ENCODE measurements at places on chromosomes 2 and 18.

DNA sequence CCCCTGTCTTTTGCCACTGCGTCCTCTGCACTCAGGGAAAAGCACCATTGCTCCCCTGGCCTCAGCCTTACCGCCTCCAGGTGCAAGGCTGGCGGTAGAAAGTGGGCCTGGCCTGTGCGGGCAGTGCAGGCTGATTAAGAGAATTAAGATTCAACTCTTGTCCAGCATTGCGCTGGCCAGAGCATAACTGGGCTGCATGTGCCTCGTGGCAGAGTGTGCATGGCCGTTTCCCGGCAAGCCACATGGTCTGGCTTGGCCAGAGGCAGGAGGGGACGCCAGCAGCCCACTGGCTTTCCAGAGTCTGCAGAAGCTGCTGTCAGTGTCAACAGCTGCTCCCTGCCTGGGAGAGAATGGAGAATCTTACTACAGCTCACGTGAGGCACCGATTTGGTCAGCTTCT lies 12.3 kb downstream of the NTSR2 start:
- DNase-seq, result no peak

DNA sequence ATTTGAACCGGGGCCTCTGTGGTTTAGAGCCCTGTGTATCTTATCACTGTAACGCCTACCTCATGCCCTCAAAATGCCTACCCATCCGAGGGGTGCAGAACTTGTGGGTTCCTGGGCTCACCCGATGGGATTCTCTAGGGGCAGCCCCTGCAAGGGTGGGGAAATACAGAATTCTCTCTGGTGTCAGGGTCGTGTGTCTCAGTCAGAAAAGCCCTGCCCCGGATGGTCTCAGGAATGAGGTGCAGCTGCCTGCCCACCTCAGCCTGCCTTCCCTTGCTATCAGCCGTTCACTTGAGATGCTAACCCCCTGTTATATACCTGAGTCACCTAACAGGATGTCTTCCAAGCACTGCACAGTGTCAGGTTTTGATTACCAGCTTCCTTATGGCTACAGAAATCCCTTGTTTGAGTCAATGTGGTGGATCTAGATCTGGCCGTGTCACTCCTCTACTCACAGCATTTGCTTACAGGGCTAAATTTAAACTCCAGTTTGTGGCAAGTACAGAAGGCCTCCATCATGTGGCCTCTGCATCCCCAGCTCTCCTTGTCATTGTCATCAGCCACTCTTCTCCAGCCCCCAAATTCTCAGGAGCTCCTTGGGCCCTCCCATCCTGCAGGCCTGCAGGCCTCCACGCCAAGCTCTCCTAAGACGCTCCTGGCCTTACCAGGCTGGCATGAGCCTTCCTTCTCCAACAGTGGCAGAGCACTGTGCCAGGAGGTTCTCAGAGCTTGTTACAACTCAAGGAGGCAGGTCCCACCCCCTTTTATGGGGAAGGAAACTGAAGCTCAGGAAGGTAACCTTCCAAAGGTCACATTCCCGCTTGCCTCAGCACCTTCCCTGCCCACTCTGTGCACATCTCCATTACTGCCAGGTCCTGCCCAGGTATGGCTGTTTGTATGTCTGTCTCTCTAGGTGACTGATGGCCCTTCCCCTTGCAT lies 14.3 kb upstream of the MAP3K2 start:
- no peak for DNase-seq

DNA sequence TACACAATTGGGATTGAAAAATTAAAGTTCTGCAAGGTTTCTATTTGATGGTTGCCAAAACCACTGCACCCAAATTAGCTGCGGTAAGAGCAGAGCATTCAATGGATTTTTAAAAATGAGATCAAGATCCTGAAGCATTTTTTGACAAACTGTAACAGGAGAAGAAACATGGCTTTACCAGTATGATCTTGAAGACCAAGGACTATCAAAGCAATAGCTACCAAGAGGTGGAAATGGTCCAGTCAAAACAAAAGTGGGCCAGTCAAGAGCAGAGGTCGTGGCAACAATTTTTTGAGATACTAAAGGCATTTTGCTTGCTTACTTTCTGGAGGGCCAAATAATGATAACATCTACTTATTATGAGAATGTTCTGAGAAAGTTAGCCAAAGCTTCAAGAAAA lies 186.8 kb downstream of the RDH14 start:
- DNase-seq, result no peak

- no peak for DNase-seq
Observed at GRCh38 chr2:231622963-231623362, 30.3 kb downstream of the TEX44 start.

GRCh38 chr2:54949431-54949830 lies 100.8 kb downstream of the RTN4 start:
- no peak for DNase-seq

DNA sequence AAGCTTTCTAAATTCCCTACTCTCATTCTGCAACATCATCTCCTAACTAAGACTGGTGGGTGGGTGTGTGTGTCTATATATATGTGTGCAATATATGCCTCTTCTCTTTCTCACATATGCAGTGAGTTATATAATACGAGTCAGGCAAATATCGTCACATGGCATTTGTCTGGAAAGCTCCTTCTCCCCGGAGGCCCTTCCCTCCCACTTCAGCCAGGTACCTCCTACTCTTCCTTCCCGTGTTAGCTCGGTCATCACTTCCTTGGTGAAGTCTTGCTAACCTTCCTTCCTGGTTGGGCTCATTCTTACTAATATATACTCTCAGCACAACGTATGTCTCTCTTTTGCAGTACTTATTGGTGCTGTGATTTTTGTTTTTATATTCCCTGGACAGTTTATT lies 66.4 kb upstream of the NCK2 start:
- DNase-seq, result no peak

GRCh38 chr18:79515331-79515730 lies 119.6 kb downstream of the NFATC1 start:
- DNase-seq, result peak; percentile 25

- no peak for DNase-seq
Observed at GRCh38 chr2:49053156-49053555, 101.2 kb downstream of the FSHR start.

GRCh38 chr2:65357959-65358294 lies 74.5 kb downstream of the SPRED2 start:
- no peak for DNase-seq

- no peak for DNase-seq
Observed at GRCh38 chr2:180871649-180872048, 108.8 kb upstream of the UBE2E3 start.

GRCh38 chr2:151947813-151948165 lies 119.6 kb upstream of the ARL5A start:
- no peak for DNase-seq

DNA sequence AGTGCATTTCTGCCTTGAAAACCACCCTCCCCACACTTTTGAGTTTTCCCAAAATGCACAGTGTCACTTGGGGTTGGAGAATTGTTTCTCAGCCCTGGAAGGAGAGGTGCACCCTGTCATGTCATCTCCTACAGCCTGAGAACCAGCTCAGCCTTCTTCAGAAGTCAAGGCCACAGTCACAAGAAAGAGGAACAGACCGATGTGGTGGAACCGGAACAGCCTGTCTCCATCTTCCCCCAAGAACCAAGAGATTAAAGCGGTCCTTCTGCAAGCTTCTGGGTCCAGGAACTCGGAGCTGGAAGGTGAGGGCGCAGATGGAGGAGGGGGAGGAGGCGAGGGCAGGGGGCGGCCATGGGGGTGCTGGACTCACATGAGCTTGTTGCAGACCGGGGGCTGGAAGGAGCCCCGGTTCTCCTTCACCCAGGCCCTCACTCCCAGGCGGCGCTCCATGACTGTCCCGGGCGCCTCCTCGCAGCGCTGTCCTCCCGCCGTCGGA lies 248 bp downstream of the HAAO start:
- DNase-seq, result no peak

GRCh38 chr18:43847164-43848091 lies 570.1 kb upstream of the SYT4 start:
- DNase-seq, result no peak

- no peak for DNase-seq
Observed at GRCh38 chr2:20125164-20125563, 73.7 kb upstream of the LAPTM4A start.

GRCh38 chr18:49648811-49649210 lies 87.0 kb downstream of the LIPG start:
- DNase-seq, result no peak

DNA sequence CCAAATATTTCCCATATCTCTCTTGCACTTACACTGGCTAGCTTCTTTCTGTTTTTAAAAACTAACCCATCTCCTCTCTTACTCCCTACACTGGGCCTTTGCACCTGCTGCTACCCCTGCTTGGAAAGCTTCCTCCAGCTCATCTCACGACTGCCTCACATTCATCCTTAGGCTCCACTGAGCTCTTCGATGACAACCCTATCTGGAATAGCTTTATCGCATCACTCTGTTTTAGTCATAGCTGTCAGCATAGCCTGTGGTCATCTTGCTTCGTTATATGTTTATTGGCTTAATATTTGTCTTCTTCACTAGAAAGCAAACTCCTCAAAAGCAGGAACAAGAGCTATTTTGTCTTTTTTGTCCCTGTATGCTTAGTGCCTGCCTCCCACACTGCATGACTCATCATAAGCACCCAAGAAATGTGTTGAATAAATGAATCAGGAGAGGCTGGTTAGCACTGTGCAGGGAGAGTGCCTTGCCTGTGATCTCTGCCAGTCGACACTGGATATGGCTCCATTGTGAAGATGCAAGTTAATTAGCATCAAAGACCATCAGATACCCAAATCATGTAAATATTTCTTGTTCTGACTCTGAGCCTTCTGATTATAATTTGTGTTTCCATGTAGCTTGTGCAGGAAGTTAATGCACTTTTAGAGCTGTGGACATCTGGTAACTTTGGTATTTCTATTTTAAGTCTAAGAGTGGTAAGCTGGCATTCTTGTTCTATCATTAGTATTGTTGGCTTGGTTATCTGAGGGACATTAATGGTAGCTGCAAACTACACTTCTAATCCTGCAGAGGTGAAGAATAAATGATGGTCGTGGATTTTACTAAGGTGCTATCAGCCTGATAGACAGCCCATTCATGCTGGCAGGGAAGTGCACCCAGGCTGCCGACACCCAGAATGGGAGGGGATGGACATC lies 10.3 kb upstream of the DYTN start:
- DNase-seq, result no peak

DNA sequence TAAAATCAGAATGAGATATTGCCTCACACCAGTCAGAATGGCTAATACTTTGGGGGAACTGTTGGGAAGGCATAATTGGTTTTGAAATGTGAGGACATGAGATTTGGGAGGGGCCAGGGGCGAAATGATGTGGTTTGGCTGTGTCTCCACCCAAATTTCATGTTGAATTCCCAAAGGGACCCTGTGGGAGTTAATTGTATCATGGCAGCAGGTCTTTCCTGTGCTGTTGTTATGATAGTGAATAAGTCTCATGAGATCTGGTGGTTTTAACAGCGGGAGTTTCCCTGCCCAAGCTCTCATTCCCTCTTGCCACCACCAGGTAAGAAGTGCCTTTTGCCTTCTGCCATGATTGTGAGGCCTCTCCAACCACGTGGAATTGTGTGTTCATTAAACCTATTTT lies 59.6 kb downstream of the CSRNP3 start:
- no peak for DNase-seq

DNA sequence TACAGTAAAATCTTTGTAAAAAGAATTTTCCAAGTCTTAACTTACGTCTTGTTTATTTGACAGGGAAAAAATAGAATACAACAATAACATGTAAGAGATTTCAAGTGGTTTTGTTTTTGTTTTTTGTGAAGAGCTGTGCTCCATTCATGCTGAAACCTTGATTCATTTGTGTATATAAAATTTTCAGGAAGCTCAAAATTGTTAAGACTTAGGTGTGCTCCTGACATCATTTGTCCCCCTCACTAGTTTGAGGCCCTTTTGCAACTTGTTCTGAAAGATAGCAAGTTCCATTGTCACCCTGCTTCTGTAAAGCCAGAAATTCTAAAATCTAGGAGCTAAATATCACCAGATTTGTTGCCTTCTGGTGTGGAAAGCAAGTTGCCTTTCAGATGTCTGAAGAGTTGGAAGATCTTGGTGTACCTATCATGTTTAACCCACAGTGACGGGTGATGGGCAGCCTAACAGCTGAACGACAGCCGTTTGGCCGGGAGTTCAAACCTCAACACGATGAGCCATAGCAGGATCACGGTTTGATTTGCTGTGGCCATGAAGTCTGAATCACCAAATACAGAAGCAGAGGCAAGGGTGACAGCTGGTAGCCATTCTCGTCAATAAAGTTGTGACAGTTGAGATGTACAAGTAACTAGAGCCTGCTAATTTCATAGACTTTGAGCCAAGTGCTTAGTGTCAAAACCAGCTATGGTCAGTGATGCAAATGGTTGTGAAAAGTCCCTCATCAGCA lies 205.5 kb upstream of the SP5 start:
- DNase-seq, result no peak

DNA sequence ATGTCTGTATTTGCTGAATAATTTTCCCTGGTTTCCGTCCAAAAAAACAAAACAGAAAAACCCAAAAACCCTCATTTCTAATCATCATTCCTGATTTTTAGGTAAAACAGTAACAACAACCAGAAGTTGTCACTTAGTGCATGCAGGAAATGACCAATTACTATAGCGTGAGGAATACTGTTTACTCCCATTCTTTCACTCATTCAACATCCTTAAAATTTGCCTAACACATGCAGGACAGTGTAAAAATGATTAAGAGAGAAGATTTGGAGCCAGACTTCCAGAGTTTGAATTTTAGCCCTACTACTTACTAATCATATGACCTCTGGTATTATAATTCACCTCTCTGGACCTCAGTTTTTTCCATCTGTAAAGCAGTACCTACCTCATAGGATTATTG lies 83.1 kb downstream of the FIGN start:
- no peak for DNase-seq

- DNase-seq, result no peak
Observed at GRCh38 chr2:65789923-65790675, 357.7 kb upstream of the SPRED2 start.

GRCh38 chr2:114025030-114025429 lies 135.1 kb downstream of the ACTR3 start:
- no peak for DNase-seq

GRCh38 chr18:11889284-11889683 lies 18.8 kb downstream of the MPPE1 start:
- DNase-seq, result no peak

- DNase-seq, result no peak
Observed at GRCh38 chr2:66595556-66595955, 160.6 kb downstream of the MEIS1 start.

DNA sequence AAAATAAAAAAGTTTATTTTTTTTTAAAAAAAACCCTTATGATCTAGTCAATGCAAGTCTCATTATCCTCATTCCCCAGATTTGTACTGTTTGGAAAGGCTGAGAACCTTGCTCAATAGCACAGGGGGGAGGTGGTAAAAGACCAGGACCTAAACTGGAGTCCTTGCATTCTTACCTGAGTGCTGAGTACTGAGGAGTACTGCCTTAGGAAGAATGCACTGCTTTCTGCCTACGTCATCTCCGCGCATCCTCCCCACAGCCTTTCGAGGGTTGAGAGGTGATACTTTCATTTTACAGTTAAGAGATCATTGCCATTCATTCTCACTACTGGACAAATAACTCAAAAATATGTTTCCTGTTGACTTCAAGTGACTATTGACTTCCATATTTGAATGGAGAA lies 73.8 kb downstream of the MAP3K20 start:
- no peak for DNase-seq

- DNase-seq, result no peak
Observed at GRCh38 chr2:17536416-17536815, 4.1 kb upstream of the VSNL1 start.

Data from RWPE2 (cell line).